Amniotic stem cell (primary cell): ENCODE measurements at places on chromosomes 13 and 19.

GRCh38 chr13:27919659-27919933 is 204 bp upstream of the PDX1 start:
- no peak for DNase-seq

- no peak for DNase-seq
Observed at GRCh38 chr19:8306235-8307054, 1.7 kb downstream of the CD320 start.

DNA sequence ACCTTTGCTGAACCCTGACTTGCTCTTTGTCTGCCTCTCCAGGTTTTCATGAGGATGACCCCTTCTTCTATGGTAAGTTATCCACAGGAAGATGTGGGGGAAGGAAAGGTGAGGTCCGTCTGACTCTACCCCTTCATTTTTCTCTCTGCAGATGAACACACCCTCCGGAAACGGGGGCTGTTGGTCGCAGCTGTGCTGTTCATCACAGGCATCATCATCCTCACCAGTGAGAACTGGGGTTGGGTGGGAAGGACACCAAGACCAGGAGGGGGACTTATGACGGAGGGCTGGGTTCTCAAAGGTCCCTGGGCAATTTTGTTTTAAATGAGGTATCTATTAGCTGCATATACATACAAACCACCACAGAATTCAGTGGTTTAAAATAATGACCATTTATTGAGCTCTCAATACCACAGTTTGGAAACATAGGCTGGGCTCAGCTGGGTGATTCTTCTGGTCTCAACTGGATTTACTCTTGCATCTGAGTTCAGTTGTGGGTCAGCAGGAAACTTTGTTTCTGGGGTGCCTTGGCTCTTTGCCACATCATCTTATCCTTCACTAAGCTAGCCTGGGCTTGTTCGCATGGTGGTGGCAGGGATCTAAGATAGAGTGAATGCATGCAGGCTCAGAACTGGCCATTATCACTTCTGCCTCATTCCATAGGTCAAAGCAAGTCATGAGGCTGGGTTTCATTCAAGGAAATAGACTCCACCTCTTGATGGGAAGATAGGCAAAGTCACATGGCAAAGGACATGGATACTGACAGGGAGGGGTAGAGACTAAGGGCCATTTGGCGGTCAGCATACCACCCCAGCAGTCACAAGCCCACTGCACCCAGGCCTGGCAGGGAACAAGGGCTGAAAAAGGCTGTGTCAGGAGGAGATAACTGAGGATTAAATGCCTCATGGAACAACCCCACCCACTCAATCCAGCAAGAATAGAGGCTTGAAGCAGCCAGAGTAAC is 11.8 kb downstream of the FXYD5 start:
- no peak for DNase-seq

DNA sequence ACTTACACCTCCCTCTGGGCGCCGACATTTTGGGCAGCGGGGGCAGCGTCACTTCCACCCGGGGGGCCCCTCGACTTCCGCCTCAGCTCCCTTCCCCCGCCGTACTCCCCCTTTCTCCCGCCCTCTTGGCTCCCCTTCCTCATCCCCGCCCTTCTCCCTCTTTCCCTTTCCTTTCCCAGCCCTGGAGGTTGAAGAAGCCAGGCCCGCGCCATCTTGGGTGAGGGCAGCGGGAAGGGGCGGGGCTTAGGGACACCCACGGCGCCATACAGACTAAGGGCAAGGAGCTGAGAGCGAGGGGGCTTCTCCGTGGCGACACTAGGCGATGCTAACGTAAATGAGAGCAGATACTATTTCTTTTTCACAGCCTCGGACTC is at the start of gene FIZ1:
TSS of gene FIZ1 (minus strand) at position 50 of the 374 bp plus-strand sequence. CDS start 1,652 bp downstream, outside the sequence.
- peak; percentile 96 for DNase-seq

GRCh38 chr13:105918842-105919741 is 616.4 kb downstream of the EFNB2 start:
- DNase-seq: peak; percentile 5
